CD4-positive, alpha-beta T cell treated with Interferon gamma for 1 hour (primary cell): ENCODE measurements at places on chromosomes 2 and 18.

DNA sequence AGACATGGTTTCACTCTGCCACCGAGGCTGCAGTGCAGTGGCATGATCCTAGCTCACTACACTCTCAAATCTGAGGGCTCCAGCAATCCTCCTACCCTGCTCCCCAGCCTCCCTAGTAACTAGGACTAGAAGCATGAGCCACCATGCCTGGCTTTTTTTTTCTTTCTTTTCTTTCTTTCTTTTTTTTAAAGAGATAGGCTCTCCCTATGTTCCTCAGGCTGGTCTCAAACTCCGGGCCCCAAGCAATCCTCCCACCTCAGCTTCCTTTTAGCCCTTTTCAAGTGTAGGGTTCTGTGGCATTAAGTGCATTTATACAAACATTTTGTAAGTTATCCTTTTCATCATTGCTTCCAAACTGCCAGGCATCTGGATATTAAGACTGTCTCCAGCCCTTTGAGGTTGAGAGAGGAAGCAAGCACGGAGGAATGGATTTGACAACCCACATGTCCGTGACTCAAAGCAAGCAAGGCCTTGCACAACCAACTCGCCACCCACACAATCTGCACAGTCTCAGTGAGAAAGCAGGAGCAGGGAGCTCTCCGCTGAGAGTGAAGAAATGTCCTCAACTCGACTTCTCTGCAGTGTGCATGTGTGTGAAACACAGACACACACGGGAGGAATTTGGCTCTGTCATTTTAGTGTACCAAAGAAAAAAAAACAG, 65.6 kb downstream of the ATP8B1 start:
- DNase-seq = peak; percentile 38

DNA sequence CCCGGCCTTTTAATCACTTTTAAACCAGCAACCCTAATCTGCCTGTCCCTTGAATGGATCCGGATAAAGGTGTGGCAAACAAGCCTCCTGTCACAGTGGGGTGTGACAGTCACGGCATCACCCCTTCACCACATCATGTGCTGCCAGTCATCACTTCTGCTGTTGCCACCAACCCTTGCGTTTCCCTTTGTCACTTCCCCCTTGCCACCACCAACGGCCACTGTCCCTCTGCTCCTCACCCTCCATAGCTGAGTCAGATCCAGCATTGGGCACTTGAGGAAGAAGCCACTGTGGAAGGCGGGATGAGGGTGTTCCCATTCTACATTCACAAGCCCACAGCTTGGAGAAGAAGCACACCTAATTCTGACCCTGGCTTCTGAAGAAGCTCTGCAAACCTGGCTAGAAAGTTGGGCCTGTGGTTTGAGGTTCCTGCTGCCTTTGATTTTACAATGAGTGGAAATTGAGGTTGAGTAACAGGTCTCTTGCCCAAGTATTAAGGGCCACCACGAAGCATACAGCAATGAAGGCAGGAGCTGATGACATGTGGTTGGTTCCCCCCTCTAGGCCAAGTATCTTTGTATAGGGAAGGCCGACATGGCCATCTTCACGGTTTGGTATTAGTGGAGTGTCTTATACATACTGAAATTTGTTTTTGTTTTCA, 22.9 kb upstream of the DARS1 start:
- DNase-seq = peak; percentile 85

DNA sequence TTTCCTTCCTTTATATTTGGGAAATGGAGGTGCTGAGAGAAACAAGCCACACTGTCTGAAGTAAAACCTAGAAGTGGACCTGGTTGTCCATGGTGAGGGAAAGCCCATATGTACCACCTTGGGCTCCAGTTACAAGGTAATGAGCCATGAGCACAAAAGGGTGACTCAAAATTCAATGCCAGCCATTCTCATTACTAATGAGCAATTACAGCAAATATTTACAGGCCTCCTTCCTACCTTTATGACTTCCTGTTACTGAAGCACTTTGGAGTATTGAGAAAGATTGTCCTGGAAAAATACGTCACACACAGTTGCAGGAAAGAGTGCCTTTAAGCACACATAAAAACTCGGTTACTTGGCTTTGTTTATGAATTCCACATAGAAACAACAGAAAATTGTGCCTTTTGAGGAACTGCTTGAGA, 9.1 kb downstream of the EPAS1 start:
- DNase-seq = no peak

DNA sequence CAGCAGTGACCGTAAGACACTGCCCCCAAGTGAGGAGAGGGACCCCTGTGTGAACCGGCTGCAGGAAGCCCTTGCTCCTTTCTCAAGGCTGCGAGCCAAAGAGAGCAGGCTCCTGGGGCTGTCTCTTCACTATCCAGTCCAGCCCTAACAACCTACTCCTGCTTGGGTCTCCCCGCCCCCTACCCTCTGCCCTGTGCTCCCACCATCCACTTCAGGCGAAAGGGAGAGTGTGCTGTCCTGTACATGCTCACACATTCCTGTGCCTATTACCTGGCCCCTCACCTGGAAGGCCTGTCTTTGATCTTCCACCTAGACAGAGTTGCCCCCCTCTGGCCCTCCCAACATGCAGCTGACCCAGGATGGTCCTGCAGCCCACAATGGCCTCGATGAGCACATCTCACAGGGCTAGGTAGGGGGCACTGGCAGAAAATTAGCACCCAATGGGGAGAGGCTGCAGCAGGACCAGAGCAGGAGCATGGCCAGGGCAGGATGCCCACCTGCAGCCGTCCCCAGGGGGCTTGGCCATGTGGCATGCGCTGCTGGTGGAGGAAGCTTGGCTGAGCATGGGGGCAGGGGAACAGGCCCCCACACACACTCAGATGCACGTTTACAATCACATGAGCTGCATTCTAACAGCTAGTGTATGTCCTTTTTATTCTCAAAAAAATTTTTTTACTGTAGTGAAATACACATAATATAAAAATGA, 93.5 kb downstream of the POLR1A start:
- DNase-seq = no peak

- DNase-seq = no peak
These were observed 52.1 kb upstream of the LAPTM4A start for GRCh38 chr2:20103530-20103929.

DNA sequence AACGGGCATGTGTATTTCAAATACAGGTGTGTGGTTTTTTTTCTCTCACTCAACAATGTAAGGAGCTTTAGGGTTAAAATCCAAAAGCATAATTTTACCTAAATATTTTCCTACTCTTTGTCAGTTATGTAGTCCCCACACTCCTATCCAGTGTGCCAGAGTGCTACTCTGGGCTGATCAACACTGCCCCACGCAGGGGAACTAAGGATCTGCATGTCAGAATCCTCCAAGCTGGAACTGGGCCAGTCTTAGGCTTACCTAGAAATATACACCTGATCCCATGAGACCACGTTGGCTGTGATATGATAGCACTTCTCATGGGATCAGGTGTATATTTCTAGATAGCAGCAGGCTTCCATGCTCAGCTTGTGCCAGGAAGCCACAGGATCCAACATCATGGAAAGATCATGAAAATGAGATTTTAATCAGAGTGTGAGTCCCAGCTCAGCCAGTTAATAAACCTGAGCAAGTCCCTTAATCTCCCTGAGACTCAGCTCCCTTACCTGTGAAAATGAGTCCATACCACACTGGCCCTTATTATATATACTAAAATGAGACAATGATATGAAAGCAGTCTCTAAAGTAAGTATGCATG, 29.7 kb downstream of the CCDC141 start:
- peak; percentile 17 for DNase-seq

DNA sequence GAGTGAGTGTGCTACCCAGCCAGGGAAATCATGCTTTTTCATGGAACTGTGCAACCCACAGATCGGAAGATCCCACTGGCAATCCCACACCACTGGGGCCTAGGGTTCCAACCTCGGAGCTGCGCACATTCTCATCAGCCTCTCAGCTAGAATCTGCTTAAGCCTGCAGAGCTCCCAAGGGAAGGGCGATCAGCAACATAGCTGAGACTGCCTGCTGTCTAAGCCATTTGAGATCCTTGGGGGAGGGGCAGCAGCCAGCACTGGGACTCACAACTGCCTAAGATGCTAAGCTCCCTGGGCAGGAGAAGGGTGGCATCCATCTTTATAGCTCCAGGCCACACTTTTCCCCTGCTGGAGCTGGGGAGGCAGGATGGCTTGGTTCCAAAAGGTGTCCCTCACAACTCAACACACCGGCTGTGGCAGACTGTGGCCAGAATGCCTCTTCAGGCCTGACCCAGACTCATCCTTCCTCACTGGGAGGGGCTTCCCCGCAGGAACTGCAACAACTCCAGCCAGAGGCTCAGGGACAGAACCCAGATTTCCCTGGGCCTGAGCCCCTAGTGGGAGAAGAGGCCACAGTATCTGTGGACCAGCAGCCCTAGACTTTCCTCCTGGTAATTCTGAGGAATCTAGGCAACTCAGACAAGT, 1133.3 kb upstream of the PIK3C3 start:
- DNase-seq = no peak

GRCh38 chr2:205188239-205189138, 493.8 kb upstream of the NRP2 start:
- DNase-seq = no peak

GRCh38 chr2:100113990-100114433, 28.4 kb downstream of the AFF3 start:
- DNase-seq = no peak

GRCh38 chr2:241063093-241063551, 39.0 kb downstream of the MTERF4 start:
- no peak for DNase-seq

DNA sequence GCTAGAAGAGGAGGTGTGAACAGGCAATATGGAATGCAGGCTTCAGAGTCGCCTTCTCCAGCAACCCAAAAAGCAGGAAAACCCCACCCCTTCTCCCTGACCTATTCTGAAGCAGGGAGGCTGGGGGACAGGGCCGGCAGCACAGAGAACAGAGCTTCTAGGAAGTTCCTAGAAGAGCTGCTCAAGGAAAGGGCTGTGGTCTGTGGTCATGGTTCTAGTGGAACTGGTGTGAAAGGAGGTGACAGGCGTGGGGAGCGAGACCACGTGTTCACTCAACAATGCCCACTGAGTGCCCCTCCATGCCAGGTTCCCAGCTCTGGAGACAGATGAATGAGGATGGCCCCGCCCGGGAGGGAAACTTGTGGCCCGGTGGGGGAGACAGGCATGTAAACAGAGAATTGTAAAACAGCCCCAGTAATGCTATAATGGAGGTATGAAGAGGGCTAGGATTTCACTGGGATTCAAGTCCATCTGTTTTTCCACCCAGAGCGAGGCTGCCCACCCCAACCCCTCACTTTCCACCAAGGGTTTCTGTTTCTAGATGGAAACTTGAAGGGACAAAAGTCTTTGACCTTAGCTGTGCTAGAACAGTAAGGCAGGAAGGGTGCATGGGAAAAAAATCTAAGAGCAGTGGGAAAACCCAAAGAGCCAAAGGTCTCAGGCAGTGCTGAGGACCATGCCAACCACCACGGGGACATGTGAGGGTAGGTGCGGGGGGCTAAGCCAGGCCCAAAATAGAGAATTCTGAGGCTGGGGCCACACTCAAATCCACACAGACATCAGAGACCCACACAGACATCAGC, 71.8 kb downstream of the TNS1 start:
- no peak for DNase-seq

GRCh38 chr2:109721626-109722025, 72.5 kb upstream of the RGPD5 start:
- DNase-seq = no peak

DNA sequence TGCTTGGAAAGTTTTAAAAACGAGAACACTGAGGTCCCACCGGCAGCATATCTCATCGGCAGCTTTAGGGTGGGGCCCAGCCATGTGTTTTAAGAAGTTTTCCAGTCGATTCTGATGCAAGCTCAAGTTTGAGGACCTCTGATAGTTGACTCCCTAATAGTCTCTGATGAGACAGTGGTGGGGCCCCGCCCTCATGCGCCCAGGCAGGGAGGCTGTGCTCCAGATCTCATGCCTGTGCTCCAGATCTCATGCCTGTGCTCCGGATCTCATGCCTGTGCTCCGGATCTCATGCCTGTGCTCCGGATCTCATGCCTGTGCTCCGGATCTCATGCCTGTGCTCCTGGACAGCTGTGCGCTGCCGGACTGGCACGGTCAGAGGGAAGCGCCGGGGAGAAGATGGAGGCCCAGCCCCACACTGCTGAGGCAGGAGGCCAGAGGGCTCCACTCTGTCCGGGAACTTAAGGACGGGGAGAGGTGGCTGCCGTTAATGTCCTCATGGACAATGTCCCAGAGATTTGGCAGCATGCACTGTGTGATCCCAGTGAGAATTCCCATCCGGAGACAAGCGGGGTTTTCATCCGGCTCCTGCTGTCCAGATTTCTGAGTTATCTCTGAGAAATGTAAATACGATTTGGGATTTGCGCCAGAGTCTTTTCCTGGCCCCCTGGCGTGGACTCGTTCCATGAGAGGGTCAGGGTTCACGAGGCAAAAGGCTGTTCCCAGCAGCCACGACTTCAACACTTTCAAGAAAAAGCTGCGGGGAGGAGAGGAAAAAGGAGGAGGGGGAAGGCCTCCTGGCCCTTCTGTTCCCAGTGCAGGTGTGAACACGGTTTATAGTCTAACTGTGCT, 9.4 kb upstream of the COLEC11 start:
- no peak for DNase-seq

GRCh38 chr2:181778621-181779201, 98.4 kb upstream of the NEUROD1 start:
- no peak for DNase-seq

GRCh38 chr18:44884431-44884830, 203.7 kb downstream of the SETBP1 start:
- DNase-seq = no peak

DNA sequence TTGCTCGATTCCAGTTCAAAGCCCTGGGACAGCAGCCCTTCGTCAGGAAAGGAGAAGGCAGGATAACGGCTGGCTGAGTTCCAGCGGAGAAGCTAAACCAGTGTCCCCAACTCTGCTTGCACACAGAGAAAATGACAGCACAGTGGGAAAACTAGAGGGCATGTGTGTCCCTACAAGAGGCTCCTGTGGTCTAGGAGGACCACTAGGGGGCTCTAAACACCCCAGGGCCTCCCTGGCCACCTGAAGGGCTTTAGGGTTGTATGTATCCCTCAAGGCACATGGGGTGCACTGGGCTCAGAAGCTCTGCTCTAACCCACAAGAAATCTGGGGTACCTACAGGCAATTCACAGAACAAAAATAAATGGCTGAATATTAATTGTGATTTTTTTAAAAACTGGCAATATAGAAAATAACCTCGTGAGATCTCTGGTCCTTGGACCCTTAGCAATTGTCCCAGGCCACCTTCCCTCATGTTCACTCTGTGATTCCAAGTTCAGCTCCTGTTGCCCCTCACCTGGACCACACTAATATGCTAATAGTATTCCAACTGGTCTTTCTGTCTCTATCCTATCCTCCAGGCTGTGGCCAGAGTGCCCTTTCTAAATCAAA, 17.5 kb downstream of the STAT1 start:
- DNase-seq = peak; percentile 51

GRCh38 chr2:190186238-190186637, 123.7 kb upstream of the MSTN start:
- no peak for DNase-seq

DNA sequence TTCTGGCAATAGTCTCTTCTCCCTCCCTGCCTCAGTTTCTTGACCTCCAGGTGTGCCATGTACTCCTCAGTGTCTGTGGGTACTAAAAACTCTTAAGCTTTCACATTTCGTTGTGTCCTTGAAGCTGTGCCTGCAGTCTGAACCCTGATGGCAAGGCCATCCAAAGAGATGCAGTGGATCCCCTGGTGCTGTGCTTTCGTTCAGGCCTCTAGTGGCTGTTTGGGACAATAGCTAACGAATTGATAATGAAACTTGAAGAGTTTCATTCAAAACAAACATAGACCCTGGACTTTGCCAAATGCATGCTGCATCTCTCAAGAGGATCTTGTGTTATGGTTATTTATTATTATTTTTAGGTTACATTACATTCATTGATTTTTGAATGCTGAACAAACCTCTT, 523.1 kb upstream of the FSIP2 start:
- DNase-seq = no peak

GRCh38 chr2:177383935-177384334, 8.6 kb upstream of the AGPS start:
- no peak for DNase-seq
